Substantia nigra (tissue), 51 donors: ENCODE measurements at places on chromosomes 11 and 22.
A peak's percentile ranks its signal among the peaks of the same experiment; 100 is the strongest.

- no peak for DNase-seq
Measured at GRCh38 chr22:28936200-28936599, 52.8 kb downstream of the ZNRF3 start.

- DNase-seq, result no peak
Measured at GRCh38 chr11:86692317-86692716, 19.9 kb upstream of the ME3 start.

GRCh38 chr11:35579557-35580396 is 38.5 kb upstream of the FJX1 start:
- DNase-seq, result no peak

DNA sequence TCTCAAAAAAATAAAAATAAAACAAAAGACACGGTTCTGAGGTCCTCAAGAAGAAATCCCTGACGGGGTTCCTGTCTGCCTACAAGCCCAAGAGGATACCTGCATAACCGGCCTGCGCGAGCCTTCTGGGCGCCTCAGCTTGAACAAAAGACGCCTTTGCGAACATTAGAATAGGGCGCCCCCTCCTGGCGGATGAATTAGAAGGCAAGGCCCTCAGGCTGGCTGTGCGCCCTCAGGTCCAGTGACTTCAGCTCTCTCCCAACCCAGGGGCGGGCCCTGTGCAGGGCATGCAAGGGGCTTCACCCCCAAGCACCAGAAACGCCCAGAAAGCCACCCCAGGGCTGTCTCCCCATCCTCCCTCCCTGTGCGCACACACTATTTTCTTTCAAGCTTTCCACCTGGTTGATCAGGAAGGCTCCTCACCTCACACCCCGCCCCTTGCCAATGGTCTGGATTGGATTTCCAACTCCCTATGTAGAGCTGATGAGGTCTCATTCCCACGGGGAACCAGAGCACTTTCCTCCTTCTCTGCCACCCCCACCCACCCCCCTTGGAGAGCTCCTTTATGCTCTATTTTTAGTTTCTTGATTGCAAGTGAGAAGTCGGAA is 273.3 kb downstream of the BUD13 start:
- no peak for DNase-seq

GRCh38 chr11:14075118-14076078 is 112.9 kb downstream of the SPON1 start:
- DNase-seq, result no peak

GRCh38 chr11:121717296-121717695 is 264.5 kb upstream of the SORL1-AS1 start:
- DNase-seq, result no peak

GRCh38 chr11:117096201-117096991 is 1.8 kb downstream of the SIK3 start:
- peak; percentile 29 for DNase-seq

- DNase-seq, result peak; percentile 77
Measured at GRCh38 chr11:77154381-77155081, 26.5 kb downstream of the MYO7A start.

DNA sequence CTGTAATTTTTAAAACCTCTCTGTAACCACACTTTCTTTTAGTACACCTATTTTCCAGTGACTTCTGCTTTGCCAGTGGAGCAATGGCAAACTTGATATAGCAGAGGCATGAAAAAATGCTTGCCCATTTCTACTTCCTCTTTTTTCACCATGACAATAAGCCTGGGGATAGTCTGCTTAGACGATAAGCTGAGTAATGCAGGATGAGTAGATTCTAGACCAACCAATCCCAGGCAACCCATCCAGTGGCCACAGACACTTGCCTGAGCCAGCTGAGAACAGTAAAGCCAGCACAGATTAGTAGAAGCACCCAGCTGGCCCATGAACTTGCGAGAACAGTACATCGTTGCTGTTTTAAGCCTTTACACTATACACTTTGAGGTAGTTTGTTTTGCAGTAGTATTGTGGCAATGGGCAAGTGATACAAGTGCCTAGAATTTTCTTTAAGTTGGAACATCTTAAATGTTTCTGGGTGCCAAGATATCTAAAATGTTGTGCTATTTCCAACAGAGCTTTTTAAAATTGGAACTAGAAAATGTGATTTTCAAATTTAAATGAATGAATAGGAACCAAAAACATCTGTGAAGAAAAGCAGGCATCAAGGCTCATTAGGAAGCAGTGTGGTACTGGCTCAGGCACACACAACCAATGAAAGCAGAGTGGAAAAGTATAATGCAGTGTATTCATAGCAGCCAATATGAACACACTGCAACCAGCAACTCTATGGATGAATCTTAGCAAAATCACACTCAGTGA is 37.7 kb downstream of the DDI1 start:
- no peak for DNase-seq

DNA sequence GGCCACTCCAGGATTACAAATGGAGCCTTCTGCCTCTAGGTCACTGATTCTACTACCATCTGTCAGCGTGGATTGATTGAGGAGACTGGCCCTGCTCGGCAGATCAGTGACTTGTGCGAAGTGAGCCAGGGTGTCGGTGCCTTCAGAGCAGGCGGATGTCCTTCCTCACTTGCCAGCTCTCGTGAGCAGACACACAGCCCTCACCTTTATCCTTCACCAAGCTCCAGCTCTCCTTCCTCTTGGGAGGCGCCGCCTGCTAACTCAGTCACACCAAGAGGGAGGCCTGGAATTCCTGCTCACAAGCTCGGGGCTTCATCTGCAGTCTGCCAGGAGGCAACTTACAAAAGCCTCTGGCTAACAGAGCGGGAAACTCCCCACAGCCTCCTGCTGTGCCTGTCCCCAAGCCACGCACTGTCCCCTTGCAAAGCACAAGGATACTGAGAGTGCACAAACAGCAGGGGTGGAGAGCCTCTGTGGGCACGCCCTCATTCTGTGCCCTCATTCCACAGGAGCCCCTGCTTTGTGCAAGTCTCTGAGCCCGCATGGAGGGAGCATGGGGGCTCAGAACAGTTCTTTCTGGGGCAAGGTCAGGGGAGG is 3.5 kb upstream of the TCF20 start:
- DNase-seq, result no peak

DNA sequence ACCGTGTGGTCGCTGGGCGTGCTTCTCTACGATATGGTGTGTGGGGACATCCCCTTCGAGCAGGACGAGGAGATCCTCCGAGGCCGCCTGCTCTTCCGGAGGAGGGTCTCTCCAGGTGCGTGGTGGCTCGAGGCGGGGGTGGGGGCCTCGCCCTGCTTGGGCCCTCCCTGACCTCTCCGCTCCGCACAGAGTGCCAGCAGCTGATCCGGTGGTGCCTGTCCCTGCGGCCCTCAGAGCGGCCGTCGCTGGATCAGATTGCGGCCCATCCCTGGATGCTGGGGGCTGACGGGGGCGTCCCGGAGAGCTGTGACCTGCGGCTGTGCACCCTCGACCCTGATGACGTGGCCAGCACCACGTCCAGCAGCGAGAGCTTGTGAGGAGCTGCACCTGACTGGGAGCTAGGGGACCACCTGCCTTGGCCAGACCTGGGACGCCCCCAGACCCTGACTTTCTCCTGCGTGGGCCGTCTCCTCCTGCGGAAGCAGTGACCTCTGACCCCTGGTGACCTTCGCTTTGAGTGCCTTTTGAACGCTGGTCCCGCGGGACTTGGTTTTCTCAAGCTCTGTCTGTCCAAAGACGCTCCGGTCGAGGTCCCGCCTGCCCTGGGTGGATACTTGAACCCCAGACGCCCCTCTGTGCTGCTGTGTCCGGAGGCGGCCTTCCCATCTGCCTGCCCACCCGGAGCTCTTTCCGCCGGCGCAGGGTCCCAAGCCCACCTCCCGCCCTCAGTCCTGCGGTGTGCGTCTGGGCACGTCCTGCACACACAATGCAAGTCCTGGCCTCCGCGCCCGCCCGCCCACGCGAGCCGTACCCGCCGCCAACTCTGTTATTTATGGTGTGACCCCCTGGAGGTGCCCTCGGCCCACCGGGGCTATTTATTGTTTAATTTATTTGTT is 2.4 kb downstream of the PIM3 start:
- DNase-seq, result no peak

DNA sequence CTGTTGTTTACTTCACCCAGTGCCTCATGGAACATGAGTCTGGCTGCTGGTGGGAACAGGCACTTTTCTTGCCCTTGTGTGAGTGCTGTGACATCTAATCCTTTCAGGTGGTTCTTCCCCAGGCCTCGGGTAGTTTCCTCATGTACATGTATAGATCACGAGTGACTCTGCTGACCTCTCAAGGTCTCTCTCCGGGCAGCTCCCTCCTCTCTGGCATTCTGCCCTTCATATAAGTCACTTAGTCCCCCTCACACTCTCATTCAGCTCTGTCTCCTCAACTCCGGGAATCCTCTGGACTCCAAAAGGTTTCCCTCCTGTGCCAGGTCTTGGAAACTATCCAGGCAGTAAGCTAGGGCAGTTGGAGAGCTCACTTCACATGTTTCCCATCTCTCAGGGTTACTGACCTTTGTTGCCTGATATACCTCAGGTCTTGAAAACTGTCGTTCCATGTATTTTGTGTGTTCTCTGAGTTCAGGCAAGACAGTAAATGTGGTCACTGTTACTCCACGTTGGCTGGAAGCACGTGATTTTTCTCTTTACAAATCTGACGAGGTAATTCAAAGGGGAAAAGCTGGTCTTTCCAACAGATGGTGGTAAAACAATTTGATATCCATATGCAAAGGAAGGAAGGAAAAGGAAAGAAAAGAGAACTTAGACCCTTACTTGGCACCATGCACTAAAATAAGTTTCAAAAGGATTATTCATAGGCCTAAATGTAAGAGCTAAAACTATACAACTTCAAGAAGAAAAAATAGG is 40.5 kb upstream of the PITPNB start:
- no peak for DNase-seq

GRCh38 chr11:41920374-41920773 is 460.9 kb upstream of the LRRC4C start:
- no peak for DNase-seq

DNA sequence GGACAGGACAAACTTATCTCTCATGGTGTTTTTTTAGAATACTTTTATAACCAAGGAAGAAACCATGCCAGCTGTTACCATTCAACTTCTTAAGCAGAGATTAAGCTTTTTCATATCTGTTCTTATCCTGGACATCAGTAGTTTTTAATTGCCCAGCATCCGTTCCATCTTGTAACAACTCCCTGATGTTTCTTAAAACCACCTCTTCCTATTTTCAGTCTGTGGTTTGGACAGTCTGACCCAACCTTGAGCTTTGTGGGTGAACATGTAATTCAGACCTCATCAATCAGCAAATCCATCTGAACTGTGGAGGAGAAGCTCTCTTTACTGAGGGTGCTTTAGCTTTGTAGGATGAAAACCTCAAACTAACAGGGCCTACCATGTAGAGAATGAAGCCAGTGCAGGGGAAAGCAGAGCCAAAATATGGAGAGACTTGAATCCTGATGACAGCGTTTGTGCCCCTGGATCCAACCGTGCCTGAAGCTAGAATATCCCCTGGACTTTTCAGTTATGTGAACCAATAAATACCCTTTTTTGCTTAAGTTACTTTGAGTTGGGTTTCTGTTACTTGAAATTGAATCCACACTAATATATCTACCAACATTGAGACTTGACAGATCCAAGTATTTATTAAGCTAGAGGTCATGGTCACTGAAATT is 9.4 kb downstream of the TUG1 start:
- no peak for DNase-seq

DNA sequence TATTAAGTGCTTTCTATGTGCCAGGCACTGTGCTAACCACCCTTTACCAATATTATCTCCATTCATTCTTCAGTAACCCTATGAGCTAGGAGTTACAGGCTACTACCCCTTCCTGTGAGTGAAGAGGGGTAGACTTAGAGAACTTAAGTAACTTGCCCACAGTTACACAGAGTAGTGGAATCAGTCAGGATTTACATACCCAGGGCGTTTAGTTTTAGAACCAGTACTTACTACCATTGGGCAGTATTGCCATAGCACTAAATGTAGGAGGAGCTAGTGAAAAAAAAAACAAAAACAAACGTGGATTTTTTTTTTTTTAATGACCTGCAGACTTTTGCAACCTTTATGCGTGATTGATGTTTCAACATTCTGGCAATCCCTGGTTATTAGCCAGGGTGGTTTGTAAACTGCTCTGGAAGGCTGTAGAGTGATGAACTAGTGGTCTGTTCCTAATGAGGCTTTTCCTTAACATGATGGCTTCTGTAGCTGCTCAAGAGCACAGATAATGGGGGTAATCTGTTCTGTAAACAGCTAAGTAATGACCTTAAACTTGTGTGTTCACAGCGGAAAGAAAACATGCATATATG is 11.4 kb downstream of the TBCEL start:
- DNase-seq, result no peak

GRCh38 chr11:91608677-91609076 is 615.9 kb upstream of the FAT3 start:
- no peak for DNase-seq

GRCh38 chr11:120130991-120131760 is 6.7 kb downstream of the TRIM29 start:
- no peak for DNase-seq

- no peak for DNase-seq
Measured at GRCh38 chr11:554428-555226, 5.9 kb downstream of the LMNTD2 start.

DNA sequence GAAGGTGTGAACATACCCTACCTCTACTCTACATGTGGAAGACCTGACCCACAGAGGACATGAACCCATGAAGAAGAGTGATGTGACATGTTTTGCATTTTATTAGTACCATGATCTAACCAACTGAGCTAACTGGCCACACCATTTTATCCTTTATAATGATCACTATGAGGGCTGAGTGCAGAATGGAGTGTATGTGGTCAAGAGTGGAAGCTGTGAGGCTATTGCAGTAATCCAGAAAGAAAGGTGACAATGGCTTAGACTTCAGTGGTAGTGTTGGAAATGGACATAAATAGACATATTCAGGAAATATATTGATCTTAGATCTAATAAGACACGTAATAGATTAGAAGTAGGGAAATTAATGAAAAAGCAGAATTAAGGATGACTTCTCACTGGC is 3.8 kb downstream of the SRSF8 start:
- DNase-seq, result no peak

DNA sequence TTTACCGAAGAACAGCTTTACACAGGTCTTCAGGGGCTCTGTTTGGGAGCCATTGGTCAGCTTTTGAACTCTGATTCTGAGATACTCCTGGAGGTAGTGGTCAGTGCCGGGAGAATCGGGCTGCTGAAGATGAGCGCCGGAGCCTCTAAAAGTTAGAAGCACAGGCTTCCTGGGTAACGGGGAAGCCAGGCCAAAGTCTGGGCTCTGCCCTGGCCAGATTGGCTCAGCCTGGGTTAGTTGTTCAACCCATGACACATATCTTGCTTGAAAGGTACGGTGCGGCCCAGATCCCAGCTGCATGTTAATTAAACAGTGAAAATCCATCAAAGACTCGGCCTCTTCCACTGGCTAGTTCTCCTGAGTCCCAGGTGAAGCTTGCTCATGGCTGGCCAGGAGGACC is 18.0 kb downstream of the PARVA start:
- DNase-seq, result no peak

DNA sequence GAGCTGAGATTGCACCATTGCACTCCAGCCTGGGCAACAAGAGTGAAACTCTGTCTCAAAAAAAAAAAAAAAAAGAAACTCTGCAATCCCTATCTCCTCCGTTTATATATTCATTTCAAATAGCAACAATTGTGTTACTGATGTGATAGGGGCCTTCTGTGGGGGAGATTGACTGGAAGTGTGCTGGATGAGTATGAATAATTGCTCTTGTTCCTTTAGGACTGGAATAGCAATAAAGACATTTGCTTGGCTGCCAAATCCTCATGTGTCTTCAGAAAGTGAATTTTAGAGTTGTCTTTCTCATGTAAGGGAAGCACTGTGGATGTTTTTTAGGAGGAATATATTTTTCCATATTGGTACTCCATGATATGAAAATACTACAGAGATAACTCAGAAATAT is 21.1 kb upstream of the ME3 start:
- DNase-seq, result no peak

GRCh38 chr11:106708348-106708747 is 309.9 kb downstream of the GUCY1A2 start:
- no peak for DNase-seq
